ENCODE measurements at places on chromosomes 1 and 21. TPM values are rescaled to one million over a fixed set of nuclear protein-coding genes. Genes with fewer than 3 reads are reported as not detected.

HAO2 gene
- 183 TPM for polyA plus RNA-seq

FCN3 gene
- 240 TPM for polyA plus RNA-seq

GABRD gene
- 1.1 TPM for polyA plus RNA-seq

GJA4 gene
- 31.9 TPM for polyA plus RNA-seq

LIN28A gene
- not detected for polyA plus RNA-seq

TBX15 gene
- not detected for polyA plus RNA-seq

LYPD8 gene
- polyA plus RNA-seq: 0.92 TPM

PODN gene
- 1.4 TPM for polyA plus RNA-seq

PLA2G2C gene
- polyA plus RNA-seq: not detected

SYPL2 gene
- 9.8 TPM for polyA plus RNA-seq

ADGRB2 gene
- polyA plus RNA-seq: 5.3 TPM

SWT1 gene
- polyA plus RNA-seq: 2.9 TPM

TARS2 gene
- polyA plus RNA-seq: 20.4 TPM
